Stimulated activated CD4-positive, alpha-beta T cell treated with anti-CD3 and anti-CD28 coated beads, Interleukin-1b, Interleukin-23, amount 100 ng/mL, for 48 hours (primary cell): ENCODE measurements at places on chromosomes 3 and 15.
A peak's percentile ranks its signal among the peaks of the same experiment; 100 is the strongest.

GRCh38 chr3:53834429-53835095 is 11.7 kb downstream of the CHDH start:
- DNase-seq = no peak

- DNase-seq = no peak
Measured at GRCh38 chr15:78440375-78441373, 2.7 kb downstream of the IREB2 start.

DNA sequence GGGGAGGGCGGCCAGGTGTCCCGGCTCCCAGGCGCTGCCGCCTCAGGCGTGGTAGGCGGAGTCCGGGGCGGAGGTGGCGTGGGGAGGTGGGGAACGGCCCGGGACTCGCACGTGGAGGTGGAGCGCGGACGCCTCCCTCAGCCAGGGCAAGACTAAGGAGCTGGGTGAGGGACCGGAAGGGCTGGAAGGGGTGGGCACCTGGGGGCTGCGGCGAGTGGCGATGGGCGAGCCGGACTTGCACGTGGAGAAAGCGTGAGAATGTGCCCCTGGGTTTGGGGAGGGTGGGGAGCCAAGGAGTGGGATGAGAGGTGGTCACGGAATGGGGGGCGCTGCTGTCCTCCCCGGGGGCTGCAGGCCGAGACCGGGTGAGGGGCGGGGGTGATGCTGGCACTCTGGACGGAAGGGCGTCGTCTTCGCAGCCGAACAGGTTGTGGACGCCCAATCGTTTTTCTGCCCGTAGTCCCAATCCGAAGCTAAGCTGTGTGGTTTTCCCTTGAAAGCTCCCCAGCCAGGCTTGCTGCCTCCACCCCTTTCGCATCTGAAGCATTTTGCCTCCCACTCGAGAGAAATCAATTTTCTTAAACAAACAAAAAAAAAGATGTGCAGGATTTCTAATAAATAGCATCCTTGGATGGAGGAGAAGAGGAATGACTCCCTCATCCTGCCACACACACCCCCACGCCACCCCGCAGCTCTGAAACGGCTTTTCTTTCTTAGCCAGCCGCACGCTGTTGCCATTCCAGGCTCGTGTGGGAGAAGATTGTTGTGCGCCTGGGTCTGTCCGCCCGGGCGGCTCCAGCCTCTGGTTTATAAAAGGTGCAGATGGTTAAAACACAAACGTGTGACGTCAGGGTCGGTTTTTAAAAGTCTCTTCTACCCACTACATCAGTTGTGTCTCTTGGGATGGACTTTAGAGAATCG is 62.5 kb upstream of the ANKRD28 start:
- peak; percentile 56 for DNase-seq

DNA sequence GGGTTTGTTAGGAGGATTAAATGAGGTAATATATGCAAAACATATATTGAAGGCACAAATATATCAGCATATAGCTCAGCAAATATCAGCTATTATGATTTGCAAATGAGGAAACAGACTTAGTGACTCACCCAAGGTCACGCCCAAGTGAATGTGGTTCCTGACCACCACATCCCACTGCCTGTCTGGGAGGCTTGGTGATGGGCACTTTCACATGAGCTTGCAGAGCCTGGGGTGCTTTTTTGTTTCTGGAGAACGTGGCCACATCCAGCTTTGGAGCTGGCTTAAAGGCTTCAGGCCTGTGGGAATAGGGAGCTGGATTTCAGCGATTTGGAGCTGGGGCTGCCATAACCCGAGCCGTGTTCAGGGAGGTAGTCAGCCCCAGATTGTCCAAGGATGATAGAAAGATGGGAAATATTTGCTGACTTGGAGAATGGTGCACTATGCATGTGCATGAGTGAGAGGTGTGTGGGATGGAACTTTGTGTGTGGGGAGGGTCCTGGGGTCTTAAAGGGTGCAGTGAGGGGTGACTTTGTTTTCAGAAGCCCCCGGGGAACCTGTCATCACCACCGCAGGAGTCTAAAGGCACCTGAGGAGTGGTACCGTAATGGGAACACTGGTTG is 12.0 kb upstream of the FGD5 start:
- peak; percentile 19 for DNase-seq

DNA sequence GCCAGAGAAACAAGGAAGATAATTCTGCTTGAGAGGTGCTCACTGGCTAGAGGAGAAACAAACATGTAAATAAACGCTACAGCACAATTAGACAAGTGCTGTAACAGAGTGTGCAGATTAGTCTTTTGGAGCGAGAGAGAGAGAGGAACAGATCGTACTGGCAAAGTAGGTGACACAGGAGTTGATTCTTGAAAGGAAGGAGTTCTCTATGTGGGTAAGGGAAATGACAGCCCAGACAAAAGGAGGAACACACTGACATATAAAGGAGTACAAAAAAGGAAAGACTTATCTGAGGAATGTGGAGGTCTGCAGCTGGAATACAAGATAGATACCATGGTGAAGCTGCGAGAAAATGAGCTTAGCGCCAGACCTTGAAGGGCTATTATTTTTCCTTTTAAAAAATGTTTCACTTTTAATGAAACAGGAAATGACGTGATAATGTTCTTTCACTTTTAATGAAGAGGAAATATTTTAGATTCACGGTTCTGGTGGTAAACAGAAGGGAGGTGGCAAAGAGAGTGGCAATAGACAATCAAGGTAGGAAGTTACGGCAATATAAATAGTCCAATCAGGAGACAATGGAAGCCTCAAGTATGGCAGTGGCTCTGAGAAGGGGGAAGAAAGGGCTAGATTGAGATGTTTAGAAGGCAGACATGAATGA is 202.9 kb downstream of the VPS13C start:
- no peak for DNase-seq
